ENCODE measurements at places on chromosomes 5 and 9.

DNA sequence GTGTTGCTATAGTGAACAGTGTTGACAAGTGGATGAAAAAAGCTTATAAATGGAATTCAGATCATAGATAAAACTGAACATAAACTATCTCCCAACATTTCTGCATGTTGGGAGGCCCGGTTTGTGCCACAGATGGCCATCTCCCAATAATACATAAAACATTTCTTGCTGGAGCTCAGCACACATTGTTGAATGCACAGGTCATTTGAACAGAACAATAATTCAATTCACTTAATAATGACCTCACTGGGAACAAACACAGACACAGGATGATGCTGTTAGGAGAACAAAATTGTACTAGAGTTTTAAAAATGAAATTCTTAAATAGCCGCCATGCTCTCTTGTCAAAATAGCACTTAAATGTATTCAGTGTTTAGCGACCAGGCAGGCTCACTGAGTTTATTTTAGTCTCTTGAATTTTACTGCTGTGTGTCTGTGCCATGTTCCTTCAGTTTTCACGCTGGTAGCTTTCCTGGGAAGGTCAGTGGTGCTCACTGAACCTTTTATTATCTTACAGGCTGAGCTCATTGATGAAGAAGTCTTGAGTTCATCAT lies 85.0 kb upstream of the SSBP2 start:
- DNase-seq: no peak

DNA sequence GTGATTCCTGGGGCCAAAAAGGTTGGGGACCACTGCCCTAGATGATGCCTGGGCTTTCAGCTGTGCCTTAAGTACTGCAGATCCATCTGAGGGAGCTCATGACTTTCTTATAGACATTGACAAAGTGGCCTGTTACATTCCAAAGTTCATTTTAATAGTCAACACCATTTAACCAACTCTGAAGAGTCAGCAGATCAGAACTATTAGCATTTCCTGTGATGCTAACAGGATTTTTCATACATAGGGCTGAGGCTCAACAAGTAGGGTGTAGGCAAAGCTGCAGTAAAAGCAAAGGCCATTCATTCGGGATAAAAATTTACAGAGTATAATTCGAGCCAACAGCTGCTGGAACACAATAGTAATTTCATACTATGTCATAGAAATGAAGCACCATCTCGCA lies 105.4 kb downstream of the LPAR1 start:
- DNase-seq: no peak

- DNase-seq: no peak
Measured at GRCh38 chr9:4787876-4788275, 4.9 kb upstream of the RCL1 start.

DNA sequence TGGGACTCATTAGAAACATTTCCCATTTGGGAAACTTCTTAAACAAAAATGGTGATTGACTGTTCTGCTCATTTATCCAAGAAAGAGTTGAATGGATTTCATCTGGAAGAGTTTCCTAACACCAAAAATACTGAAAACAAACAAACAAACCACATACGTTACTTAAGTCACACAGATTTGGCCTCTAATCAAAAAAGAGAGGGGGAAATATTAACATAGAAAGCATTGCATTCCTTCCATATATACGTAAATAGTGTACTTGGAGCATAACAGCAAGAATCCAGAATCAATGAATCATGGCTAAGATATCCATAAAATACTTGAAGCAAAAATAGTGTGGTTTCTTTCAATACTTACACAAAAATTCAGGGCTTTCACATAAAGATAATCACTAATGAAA lies 189.8 kb upstream of the MAP3K1 start:
- DNase-seq: no peak

- no peak for DNase-seq
Measured at GRCh38 chr5:131541071-131541470, 94.0 kb downstream of the RAPGEF6 start.

- no peak for DNase-seq
Measured at GRCh38 chr5:31415009-31415923, 116.6 kb downstream of the DROSHA start.

- no peak for DNase-seq
Measured at GRCh38 chr9:14236591-14236990, 77.3 kb downstream of the NFIB start.

- DNase-seq: no peak
Measured at GRCh38 chr9:86667307-86667706, 280.0 kb downstream of the GAS1 start.

DNA sequence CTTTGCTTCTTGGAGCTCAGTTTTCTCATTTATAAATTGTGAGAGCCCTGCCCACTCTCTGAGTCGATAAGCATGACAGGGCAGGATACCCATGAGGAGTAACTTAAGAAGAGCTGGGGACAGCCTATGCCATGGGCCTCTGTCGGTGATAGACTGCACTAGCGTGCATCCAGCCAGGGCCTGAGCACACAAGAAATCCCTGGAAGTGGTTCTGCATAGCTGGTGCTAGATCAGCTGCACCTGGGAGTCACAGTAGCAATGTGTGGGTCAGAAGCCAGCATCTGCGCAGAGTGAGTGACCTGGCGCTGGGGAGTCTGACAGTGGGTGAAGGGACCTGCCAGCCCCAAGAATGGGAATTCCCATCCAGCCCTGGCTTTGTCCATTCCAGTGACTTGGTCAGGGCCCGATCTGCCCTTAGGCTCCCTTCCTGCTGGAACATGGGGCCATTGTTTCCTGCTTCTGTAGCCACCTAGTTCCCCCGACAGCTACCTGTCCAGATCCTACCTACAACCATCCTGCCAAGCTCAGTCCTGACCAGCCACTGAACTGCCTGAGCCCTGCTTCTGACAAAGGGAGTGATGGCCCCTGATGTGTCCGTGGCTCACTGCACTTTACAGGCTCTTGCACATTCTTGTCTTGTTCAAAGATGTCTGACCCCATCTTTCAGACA lies 35.9 kb upstream of the NANS start:
- no peak for DNase-seq

DNA sequence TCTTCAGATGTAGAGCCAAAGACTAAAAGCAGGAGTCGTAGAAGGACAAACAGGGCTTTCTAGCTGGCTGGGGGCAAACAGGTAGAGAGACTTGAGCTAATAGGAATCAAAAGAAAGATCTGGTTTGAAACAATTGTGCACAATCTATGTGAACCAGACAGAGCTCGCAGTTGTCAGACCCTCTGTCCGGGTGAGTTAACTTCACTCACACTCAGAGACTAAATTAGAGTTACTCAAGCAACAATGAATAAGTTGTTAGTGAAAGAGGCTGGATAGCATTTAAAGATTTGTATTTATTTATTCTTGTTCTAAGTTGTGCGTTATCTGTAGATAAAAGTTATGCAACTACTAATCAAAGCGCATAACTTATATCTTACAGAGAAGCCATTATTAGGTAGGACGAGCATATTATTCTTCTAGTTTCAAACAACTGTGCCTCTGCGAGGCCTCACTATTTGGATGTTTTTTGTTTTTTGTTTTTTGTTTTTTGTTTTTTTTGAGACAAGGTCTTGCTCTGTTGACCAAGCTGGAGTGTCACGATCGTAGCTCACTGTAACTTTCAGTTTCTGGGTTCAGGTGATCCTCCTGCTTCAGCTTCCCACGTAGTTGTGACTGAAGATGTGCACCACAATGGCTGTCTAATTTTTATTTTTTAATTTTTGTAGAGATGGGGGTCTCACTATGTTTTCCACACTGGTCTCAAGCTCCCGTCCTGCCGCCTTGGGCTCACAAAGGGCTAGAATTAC lies 13.2 kb upstream of the LNPEP start:
- DNase-seq: no peak

All from esophagus squamous epithelium (tissue), 5 donors.